A172 (cell line): ENCODE measurements at places on chromosomes 4 and X. TPM values are rescaled to one million over a fixed set of nuclear protein-coding genes. Genes with fewer than 3 reads are reported as not detected.

The NEXMIF gene
- not detected in 2 replicates for total RNA-seq

The FRAS1 gene
- 0.81 and 1.2 TPM in 2 replicates for total RNA-seq

The REPS2 gene
- 1.4 and 1.7 TPM in 2 replicates for total RNA-seq

The DRP2 gene
- 0.05 and 0.10 TPM in 2 replicates for total RNA-seq

The KLHL4 gene
- 1.8 and 3.3 TPM in 2 replicates for total RNA-seq

The S100P gene
- not detected in 2 replicates for total RNA-seq

The CXorf51B gene
- total RNA-seq: not detected in 2 replicates

The CWH43 gene
- not detected in 2 replicates for total RNA-seq

The MAGEA12 gene
- 0.96 and 1.8 TPM in 2 replicates for total RNA-seq

The TMPRSS11A gene
- not detected in 2 replicates for total RNA-seq

The HSD17B13 gene
- 0.10 TPM in 1 of 2 replicates, not detected in the other for total RNA-seq

The PTCHD1 gene
- total RNA-seq: not detected in 2 replicates

The DGKK gene
- not detected in 2 replicates for total RNA-seq

The ARAP2 gene
- total RNA-seq: 7.4 and 26.9 TPM in 2 replicates

The ANAPC4 gene
- 32.9 and 33.2 TPM in 2 replicates for total RNA-seq

The HPGD gene
- total RNA-seq: 1.0 and 1.3 TPM in 2 replicates

The SMIM10L2A gene
- 0.29 TPM in 1 of 2 replicates, not detected in the other for total RNA-seq

The TSC22D3 gene
- 6.9 and 7.7 TPM in 2 replicates for total RNA-seq

GRCh38 chr4:176185051-176185450 lies 10.3 kb downstream of the SPATA4 start:
- DNase-seq: peak; percentile 8

DNA sequence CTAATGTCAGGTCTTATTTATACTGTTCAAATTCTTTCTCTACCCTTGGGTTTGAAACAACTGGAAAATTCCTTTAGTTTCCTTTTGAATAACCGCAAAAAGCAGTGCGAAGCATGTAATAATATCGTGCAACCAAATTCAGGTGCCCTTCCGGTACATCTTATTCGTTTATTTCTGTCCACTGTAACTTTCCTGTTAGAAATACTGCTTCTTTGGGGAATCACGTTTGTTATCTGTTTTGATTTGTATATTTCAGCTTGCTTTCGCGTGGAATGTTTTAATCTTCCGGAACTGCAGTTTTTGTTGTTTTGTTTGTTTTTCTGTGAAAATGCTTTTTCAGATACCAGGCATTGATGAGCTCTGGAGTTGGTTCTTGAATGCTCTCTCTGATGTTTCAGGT lies 85.7 kb upstream of the HPRT1 start:
- no peak for DNase-seq

- no peak for DNase-seq
These were observed 218.2 kb downstream of the GRID2 start for GRCh38 chr4:92521941-92522340.

DNA sequence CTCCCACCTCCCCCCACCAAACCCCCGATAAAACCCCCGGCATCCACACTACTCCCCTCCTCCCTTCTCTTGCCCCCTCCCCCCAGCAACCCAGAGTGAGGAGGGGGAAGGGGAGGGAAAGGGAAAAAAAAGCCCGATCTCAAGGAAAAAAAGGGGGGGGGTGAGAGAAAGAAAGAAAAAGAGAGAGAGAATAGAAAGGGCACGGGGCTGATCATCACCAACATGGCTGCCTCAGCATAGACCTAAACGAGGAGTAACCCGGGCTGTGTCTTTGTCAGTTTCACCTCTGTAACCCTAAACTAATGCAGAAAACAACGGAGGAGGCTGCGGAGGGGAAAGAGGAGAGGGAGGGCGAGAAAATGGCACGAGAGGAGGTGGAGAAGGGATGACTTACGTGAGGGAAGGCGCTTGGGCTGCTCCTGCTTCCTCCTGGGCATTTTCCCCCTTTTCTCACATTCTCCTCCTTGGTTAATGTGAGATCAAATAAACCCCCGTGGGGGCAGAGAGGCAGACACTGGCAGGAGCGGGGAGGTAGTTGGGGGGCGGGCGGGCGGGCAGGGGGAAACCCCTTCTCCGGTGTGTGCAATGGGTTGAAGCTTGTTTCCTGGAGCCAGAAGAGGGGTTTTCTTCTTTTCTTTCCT lies 532 bp downstream of the ZNF827 start:
- DNase-seq: peak; percentile 18

GRCh38 chr4:10083331-10083771 lies 33.2 kb downstream of the WDR1 start:
- DNase-seq: no peak

DNA sequence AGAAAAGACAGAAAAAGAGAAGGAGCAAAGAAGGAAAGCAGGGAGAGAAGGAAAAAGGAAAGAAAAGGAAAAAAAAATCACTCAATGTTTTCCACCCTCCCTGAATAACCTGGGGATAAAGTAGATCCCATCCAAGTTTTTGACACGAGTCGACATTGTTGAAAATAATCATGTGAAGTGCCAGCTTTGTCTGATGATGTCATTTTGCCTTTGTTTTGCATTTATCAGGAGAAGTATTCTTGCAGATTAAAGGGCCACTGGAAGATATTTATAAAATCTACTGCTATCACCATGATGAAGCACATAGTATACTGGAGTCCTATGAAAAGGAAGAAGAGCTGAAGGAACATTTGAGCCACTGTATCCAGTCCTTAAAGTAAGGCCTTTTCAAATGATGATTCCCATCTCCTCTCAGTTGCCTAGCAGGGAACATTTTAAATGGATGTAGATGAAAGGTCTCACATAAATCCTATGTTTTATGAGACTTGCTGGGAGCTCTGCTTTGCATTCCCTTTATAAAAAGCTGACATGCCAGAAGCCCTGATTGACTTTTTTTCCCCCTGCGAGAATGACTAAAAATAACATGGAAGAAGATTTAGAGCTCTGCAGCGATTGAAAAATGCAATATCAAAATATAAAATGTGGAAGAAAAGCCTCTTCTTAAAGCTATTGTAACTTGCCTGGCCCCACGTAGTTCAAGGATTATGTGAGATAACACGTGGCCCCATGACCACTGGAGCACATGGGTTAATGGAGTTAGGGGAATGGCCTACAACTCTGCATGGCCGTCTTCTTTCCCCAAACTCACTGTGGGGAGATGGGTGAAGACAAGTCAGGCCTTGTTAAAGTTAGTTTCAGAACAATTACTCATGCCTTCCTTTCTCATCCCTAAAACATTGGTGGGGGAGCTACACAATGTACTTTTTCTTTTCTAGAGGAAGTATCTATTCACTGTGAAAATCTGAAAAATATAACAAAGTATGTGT lies 77.5 kb downstream of the INTS12 start:
- no peak for DNase-seq

DNA sequence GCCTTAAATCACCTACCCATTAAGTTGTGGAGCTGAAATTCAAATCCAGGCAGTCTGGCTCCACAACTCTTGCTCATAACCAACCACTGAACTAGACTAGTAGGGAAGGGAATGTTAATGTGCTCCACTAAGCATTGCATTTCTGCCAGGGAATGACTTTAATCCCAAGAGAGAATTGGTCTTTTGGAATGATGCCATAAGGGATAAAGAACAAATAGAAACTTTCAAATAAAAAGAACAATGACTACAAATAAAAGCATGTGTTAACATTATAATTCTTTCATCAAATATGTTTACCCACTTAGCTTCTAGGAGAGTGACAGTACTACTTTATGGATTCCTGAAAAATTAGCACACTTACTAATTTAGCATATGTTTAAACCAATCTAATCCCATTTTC lies 905.9 kb downstream of the CENPC start:
- DNase-seq: no peak

DNA sequence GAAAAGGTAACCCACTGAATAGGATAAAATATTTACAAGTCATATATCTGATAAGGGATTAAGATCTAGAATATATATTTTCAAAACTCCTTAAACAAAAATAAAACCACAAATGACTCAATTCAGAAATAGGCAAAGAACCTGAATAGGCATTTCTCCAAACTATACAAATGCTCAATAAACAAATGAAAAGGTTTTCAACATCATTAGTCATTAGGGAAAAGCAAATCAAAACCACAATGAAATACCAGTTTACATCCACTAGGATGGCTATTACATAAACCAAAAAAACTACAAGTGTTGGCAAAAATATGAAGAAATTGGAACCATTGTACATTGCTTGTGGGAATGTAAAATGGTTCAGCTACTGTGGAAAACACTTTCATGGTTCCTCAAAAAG lies 167.0 kb upstream of the GALNT7 start:
- peak; percentile 53 for DNase-seq

GRCh38 chr4:22456291-22456690 lies 59.6 kb downstream of the ADGRA3 start:
- DNase-seq: no peak

GRCh38 chrX:149825424-149825823 lies 43.7 kb downstream of the MAGEA9 start:
- DNase-seq: peak; percentile 13

DNA sequence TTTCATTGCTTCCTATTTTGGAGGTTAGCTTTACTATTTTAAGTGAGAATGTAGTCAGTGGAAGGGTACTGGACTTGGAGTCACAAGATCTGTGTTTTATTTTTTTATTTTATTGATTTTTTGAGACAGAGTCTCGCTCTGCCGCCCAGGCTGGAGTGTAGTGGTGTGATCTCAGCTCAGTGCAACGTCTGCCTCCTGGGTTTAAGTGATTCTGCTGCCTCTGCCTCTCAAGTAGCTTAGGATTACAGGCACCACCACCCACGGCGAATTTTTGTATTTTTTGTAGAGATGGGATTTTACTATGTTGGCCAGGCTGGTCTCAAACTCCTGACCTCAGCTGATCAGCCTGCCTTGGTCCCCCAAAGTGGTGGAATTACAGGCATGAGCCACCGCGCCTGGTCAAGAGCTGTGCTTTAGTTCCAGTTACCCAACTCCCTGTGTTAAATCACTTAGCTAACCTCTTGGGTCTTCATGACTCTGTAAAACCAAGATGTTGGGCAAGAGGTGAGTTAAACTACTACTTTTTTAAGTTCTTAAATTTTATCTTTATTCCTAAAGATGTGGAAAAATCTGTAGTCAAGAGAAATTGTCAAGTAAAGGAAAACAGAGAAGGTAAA lies 11.2 kb downstream of the USP9X start:
- no peak for DNase-seq

DNA sequence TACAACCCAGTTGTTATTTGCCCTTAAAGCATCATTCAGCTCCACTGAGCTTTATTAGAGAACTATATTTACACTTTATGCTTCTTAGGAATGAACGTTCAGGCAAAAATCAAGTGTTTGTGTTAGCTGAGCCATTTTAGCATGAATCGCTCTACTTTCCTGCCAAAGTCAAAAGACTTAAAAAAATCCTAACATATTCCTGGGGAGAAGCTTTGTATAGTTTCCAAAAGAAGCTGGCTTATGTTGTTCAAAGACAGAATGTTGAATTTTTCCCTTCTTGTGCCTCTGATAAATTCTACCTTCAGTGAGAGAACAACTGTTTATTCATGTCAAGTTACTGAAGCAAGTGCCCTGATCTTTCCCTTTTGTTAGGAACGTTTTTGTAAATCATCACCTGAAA lies 771.5 kb upstream of the HS3ST1 start:
- DNase-seq: no peak

GRCh38 chr4:171929477-171929876 lies 116.3 kb downstream of the GALNTL6 start:
- DNase-seq: no peak

DNA sequence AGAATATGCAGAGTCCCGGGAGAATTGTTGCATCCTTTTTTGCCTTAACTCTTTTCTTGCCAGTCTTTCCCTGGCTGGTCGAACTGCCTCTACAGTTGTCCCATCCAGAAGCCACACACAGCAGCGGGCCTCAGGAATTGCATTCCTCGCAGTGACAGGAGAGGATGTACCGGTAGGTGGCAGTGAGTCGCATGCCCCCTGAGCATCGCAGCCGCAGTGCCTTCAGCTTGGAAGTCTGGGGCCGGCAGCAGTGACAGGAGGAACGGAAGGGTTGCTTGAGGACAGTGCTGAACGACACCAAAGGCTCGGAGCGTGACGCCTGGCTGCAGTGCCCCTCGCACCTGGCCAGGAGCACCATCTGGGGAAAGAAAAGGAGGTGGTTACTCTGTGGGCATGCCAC lies 23.5 kb downstream of the NDP start:
- DNase-seq: no peak

DNA sequence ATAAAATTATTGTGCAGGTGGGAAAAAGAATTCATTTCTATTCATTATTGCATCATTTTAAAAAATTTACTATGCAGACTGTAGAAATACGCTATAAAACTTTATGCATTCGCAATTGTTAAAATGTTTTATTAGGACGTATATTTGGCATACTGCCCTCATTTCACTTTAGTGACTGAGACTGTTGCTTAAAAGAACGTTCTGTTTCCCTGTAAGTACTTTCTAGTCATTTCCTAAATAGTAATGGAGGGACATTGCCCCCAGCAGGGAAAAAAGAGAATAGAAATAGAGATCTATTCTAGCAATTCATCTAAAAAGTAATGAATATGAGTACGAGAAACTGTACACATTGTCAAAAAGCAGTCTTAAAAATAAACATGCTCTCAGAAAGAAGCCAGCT lies 1295.8 kb upstream of the TENM3 start:
- peak; percentile 41 for DNase-seq

- no peak for DNase-seq
These were observed 16.2 kb downstream of the RASSF6 start for GRCh38 chr4:73603854-73604584.

- no peak for DNase-seq
These were observed 35.4 kb upstream of the SPON2 start for GRCh38 chr4:1207603-1208265.

GRCh38 chr4:77174426-77174825 lies 17.4 kb downstream of the CCNG2 start:
- no peak for DNase-seq

DNA sequence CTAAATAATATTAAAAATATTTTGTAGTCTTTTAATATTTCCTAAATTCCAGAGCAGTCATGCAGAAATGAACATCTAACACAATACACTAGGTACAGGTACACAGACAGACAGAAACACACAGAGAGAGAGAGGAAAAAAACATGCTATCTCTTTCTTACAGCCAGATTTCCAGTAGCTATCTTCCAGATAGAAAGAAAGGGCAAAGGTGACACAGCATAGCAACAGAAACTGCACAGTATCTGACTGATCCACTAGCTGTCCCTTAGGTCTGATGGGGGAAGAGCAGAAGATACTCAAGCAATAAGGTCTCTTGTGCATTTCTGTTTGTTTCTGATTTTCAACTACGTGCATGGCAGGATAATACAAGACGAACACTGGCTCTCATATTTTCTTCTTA lies 7.8 kb downstream of the FBXW7 start:
- no peak for DNase-seq

GRCh38 chr4:32002037-32002747 lies 1282.0 kb downstream of the PCDH7 start:
- DNase-seq: no peak

GRCh38 chr4:67573193-67573592 lies 14.7 kb downstream of the STAP1 start:
- no peak for DNase-seq
